ENCODE measurements at places on chromosomes 2 and 18.

DNA sequence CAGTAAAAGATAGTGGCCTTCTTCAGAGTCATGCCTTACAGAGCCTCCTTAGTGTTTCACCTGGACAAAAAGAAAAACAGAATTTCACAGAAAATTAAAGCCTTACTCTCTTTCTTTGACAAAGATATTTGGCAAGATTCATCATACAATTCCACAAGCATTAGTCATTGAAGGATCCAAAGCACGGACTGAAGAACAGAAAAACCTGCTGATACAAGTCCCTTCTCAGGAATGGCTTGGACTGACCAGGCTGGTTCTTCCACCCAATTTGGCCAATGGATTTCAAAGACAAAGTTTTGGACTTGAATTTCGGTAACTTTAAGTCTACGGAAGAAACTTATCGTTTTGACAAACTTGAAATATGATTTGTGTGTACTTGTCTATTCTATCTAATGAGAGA, 39.1 kb upstream of the GALNT3 start:
- no peak for DNase-seq

GRCh38 chr2:99422599-99422998, 67.2 kb downstream of the REV1 start:
- DNase-seq = no peak

DNA sequence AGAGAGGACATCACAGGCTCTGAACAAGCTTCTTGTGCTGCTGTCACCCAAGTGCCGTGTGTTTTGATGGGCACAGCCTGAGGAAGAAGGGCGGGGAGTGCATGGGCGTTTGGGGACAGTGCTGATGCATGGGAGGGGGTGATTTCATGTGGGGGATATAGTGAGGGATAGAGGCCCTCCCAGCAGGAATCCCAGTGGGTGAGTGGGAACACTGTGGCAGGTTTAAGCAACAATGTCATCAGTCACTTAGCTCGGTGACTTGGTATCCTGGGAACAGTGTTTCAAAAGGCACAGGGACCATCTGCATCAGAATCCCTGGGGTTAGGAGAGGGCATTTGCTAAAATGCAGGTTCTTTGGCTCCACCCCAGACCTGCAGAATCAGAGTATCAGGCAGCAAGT, 609 bp downstream of the SIGLEC15 start:
- no peak for DNase-seq

DNA sequence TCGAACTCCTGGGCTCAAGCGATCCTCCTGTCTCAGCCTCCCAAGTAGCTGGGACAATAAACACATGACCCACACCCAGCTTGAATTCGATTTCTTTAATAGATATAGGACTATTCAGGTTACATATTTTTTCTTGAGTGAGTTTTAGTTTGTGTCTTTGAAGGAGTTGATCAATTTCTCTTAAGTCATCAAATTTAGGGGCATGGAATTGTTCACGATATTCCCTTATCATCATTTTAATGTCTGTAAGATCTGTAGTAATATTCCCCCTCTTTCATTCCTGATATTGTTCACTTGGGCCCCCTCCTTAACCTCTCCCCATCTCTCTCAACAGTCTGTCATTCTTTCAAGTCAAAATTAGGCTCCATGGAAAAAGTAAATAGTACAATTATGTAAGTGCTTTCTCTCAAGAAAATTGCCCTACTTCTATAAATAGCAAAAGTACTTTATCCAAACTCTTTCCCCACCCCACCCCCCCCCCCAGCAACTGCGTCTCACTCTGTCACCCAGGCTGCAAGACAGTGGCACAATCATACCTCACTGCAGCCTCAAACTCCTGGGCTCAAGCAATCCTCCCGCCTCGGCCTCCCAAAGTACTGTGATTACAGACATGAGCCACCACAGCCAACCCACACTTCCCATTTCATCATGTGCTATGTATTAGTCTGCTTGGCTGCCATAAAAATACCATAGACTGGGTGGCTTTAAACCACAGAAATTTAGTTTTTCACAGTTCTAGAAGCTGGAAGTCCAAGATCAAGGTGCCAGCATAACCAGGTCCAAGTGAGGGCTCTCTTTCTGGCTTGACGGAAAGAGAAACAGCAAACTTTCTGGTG, 20.1 kb downstream of the WDR33 start:
- DNase-seq = no peak

DNA sequence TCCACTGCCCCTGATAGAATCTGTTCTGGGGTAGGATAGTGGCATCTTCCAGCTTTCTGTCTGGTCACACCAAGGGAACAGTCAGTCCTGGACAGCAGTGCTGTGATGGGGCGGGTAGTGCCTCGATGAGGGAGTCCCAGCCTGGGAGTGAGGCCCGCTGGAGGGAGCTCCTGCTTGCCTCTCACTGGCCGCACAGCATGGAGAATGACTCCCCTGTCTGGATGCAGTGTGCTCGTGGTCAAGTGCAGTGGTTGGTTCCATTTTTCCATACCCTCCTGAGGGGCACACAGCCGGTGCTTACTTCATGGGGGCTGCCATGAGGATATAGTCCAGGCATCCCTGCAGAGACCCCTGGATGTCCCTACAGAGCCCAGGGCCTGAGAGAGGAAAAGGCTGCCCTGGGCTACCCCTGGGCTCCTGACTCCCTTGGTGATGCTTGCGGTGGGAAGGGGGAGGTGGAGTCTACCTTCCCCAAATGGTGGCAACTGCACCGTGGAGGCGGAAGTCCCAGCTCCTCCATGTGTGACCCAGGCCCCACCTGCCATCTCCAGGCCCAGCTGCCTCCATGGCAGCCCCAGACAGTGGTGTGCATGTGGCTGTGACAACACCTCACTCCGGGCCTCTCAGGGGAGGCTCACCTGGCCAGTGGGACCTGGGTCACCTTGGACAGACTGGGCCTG, 212.5 kb downstream of the GLI2 start:
- no peak for DNase-seq

- DNase-seq = no peak
Observed at GRCh38 chr2:162888652-162889051, 50.1 kb upstream of the KCNH7 start.

DNA sequence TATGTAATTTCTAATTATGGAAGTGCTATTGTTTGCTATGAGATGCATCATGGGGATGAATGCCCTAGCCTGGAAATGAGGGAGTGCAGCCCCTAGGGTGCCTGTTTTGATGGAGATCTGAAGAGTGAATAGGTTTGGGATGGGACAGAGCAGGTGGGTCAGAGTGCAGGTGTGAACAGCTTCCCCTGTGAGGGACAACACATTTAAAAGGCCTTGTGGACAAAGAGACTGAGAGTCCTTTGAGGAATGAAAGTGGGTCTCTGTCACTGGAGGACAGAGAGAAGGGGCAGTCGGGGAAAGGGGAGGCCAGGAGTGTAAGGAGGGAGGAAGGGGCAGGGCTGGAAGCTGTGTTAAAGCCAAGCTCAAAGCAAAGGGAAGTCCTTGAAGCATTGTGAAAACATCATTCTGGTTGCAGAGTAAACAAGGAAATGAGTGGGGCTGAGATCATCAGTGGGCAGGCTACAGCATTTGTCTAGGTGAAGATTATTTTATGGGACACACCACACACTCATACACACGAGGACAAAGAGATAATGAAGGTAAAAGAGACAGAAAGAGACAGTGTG, 877.6 kb downstream of the SLC4A3 start:
- no peak for DNase-seq

DNA sequence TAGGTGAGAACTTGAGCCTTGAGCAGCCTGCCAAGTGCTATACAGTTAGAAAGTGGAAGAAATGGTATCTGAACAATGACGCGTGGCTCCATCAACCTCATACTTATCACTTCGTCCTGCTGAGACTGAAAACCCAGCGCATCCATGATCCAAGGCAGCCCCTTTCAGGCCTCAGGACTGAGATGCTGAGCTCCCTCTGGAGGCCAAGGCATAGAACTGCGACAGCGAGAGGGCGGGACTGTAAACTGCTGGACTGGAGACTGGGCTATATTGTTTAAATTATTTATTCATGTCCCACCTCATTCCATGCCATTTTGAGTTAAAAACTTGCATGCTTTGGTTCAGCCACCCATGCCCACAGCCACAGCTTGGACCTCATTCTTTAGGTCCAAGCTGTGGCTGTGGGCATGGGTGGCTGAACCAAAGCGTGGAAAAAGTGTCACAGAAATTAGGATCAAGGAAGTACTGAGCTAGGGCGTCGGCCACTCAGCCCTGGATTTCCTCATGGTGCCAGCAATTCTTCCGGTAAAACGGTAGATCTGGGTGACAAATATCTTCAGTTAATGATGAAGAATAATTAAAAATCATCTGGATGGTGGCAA, 195.5 kb downstream of the L3MBTL4 start:
- DNase-seq = no peak

- DNase-seq = no peak
Observed at GRCh38 chr2:18065249-18065648, 186.8 kb downstream of the KCNS3 start.

GRCh38 chr2:69584127-69584889, 59.2 kb downstream of the AAK1 start:
- DNase-seq = no peak
